Activated gamma-delta T cell treated with Interleukin-2 at 50 U/mL for 16 hours (primary cell): ENCODE measurements at places on chromosomes 3 and 15.
A peak's percentile ranks its signal among the peaks of the same experiment; 100 is the strongest.

DNA sequence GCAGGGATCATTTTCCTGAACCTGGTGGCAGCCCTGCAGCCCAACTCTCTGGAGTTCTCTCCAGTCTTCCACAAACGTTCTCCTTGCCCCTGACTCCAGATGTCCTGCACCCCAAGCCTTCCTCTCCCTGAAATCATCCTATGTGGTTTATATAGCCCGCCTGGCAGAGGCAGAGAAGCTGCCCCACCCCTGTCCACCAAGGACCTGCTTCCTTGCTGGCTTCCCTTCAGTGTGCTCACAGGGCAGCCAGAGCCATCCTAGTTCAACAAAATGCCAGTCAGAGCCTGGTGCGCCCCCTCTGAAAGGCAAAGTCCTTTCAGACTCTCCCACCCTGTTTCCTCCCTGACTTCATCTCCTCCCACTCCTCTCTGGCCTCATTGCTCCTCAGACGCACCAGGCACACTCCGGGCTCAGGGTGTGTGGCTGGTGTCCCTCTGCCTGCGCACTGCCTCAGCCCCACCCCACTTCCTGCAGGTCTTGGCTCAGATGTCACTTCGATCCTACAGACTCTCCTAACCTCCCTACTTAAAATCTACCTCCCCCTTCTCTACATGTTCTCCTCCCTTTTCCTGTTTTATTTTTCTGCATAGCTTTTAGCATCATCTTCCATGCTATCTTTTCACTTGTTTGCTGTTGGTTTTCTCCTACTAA lies 5.9 kb downstream of the KBTBD13 start:
- DNase-seq: no peak

DNA sequence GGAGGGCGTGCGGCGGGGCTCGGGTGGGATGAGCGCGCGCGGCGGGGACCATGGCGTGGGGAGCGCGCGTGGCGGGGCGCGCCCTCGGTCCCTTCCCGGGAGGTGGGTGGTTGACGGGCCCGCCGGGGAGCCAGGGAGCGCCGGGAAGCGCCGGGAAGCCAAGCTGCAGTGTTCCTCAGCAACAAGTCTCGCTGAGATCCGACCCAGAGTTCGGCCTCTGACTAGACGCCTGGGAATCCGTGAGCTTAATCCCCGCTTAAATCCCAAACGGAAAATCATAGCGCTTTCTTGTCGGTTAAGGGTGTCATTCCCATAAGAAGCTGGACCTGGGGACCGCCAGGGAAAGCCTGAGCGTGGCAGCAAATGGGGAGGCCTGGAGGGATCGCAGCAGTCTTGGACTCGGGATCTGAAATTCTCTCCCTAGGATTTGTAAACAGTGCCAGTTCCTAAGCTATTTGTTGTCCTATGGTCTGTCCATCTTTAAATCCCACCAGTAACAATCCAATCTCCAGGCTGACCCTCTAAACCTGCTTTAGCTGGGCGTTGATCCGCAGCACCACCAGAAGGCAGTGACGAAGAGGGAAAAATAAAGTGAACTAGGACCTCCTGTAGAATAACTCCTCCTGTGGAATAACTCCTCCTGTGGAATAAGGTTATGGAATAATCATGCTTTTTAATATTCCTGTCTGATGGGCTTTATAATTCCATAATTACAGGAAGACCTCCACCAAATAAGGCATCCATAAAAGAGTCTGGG lies 570 bp upstream of the NEDD4 start:
- no peak for DNase-seq

DNA sequence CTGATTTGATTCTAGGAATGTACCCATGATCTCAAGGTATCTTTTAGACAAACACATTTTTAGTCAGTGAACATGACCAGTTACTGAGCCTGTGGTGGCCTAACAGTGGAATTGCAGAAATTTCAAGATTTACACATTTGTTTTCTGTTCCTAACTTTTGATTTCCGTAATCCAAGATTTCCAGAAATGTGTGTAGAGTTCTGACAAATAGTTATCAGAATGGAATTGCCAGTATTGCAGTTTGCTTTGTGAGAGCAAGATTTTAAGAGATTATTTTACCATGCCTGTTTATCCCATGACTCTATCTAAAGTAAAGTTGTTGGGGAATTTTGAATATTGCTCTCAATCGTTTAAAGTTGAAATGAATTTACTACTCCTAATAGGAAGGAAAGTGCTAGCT lies 11.7 kb upstream of the UTS2B start:
- DNase-seq: no peak

- DNase-seq: no peak
Observed at GRCh38 chr15:27414168-27414870, 443.3 kb downstream of the GABRG3 start.

DNA sequence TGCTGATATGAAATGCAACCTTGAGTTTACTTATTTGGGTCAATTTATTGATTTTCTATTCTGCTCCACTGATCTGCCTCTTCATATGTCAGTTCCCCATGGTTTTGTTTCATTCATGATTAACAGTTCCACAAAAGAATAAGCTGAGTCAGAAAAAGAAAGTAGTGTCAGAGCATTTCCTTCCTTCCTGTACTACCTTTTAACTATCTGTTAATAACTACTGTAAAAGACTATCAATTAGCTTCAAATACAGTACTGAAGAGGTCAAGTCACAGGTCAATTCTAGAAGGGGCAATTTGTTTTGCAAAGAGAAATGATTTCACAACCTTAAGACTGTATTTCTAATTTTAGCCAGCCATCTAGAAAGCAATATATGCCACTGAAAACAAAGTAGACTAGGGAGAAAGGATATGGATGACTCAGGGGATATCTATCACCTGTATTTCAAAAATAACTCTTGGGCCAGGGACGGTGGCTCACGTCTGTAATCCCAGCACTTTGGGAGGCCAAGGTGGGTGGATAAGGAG lies 129.5 kb downstream of the TFDP2 start:
- no peak for DNase-seq

GRCh38 chr3:141000686-141001085 lies 50.5 kb upstream of the SPSB4 start:
- DNase-seq: no peak

DNA sequence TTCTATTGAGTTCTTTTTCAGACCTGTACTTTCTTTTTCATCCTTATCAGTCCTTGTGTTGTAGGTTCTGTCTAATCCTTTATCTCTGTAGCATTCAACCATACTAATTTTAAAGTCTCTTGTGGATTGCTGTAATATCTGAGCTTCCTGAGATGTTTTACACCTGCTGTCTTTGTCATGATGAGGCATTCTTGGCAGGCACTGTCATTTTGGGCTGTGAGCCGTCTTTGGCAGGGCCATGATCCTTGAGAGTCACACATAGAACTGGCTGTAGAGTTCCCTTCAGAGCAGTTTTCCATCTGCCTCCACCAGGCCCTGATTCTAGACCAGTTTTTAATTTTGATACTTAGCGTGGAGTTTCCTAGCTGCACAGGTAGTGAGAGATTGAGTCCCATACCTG lies 6.7 kb downstream of the EFCC1 start:
- no peak for DNase-seq

- peak; percentile 68 for DNase-seq
Observed at GRCh38 chr15:82298520-82298919, 35.9 kb downstream of the SAXO2 start.

- peak; percentile 16 for DNase-seq
Observed at GRCh38 chr15:39919748-39920509, at the start of gene GPR176. Gene GPR176 (minus strand): TSS chr15:39920266. CDS start chr15:39920026, 240 bp downstream.

- DNase-seq: no peak
Observed at GRCh38 chr3:100981164-100981911, 11.9 kb downstream of the ABI3BP start.

DNA sequence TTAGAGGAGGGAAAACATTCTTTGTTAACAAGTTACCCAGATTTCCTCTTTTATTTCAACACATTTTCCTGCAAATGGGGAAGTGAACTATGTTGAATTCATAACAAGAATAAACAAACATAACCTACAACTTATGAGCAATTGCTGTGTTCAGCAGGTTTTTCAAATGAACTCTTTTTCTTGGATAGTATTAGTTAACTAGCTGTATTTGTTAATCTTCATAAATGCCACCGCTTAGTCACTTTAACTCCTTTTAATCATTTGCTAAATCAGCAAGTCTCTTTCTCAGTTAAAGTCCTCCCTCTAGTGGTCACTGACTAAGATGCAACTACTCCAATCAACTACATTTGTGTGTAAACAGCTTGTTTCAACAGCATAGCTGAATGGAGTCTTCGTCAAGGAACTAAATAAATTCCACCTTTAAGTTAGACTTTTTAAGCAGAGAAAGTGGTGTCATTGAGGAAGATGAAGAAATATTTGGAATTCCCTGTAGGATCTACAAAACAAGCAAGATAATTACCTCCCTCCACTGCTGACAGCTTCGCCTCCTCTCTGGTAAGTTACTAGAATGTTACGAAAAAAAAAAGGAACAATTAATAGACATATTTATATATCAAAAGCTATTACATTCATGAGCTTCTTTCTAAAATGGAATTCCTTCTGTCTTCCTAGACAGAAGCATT lies 1122.0 kb downstream of the ROBO1 start:
- DNase-seq: no peak

- DNase-seq: no peak
Observed at GRCh38 chr3:168024537-168024941, 71.2 kb downstream of the GOLIM4 start.

DNA sequence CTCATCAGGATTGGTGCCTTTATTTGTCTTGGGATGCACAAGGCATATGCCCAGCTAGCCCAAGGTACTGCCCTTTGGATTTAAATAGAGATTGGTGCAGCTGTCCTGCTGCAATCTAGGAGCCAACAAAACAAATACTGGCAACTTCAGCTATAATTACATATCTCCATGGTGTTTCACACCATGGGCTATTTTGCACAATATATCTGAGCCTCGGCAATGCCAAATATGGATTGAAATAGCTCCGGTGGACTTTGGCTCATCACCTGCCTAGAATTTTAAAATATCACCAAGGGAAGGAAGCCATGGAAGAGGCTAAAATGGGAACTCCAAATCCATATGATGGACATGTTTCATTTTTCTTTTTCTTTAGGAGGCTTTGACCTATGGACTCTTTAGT lies 367.8 kb upstream of the UMPS start:
- DNase-seq: no peak

DNA sequence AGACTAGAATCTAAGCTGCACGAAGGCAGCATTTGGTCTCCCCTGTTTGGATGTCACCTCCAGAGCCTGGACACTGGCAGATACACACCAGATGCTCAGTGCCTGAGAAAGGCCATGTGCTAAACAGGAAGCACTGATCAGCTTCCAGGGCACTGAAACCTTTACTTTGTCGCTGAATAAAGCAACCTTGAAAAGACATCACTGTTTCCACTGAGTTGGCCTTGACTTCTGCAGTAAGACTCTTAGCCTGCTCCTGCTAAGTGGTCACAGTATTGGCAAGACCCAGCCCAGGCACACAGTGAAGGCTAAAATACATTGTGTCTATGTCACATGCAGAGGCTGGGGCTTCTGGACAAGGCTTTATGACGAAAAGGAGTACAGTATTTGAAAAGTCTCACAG lies 104.3 kb upstream of the ICE2 start:
- no peak for DNase-seq

- DNase-seq: no peak
Observed at GRCh38 chr3:43629257-43629656, 7.4 kb upstream of the ANO10 start.

DNA sequence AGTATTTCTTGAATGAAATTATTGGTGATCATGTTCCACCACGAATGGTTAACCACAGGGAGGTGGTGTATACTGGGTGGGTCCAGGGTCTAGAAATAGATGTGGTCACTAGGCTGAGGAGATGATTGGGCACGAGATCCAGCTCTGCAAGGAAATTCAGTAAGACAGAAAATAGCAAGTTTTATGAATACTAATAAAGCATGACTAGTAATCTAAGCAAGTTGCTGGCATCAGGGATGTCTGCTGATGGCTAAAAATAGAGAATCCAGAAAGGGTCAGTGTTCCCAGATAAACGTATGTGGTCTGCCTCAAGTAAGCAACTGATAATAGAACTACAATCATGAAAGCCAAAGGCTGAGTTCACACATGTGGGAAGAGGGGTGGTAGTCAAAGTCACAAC lies 108.3 kb upstream of the FRMD4B start:
- DNase-seq: no peak

DNA sequence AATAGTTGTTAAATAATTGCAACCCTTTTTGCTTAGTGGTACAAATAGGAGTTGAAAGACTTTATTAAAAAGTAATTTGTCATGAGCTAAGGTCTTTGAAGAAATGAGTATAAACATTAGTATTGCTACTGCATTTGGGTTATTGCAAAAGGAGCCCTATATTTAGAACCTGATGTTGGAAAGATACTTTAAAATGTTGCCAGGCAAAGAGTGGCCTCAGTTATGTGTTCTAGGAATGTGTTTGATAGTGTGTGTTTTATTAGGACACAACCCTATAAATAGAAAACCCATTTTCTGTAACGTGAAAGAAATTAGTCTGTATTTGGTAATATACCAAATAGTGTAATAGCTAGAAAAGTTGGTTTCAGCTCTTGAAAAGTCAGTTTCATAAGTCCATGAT lies 10.7 kb downstream of the VPS8 start:
- DNase-seq: no peak

DNA sequence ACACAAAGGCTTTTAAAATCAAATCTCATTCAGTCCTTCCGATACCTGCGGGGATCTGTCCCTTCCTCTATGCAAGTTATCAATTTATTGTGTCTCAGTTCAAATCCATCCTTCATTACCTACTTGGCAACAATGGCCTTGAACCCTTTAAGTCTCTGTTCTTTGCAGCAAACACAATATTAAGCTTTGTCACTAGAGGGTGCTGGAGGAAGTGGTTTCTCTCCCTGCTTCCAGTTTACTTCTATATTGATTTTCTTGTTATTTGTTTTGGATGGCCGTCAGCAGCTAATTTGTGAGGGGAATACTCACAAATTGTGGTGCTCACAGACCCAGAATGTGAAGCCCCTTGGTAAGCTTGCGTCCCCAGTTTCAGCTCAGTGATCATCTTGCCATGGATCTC lies 278.3 kb downstream of the FGF12 start:
- DNase-seq: no peak

- DNase-seq: no peak
Observed at GRCh38 chr15:27583651-27584050, 515.5 kb downstream of the OCA2 start.

DNA sequence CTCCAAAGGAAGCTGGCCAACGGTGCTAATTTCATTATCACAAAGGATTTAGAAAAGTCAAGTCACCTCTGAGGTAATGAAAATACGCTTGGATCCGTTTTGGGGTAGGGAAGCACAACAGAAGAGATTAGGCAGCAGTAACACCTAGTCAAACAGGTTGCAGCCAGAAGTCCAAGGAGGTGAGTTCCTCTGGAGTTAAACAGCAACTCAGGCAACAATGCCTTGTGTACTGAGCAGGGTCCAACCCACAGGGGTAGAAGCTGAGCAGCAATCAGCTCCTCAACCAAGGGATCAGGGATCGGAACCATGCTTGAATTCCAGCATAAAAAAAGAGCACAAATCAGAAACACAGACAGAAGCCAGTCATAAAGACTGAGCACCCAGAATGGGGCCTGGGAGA lies 88.1 kb upstream of the SPRED1 start:
- DNase-seq: no peak

- no peak for DNase-seq
Observed at GRCh38 chr3:62044874-62045411, 328.4 kb downstream of the FEZF2 start.

- DNase-seq: no peak
Observed at GRCh38 chr3:150602426-150603152, 532 bp upstream of the SELENOT start.

- DNase-seq: no peak
Observed at GRCh38 chr15:48915861-48916260, 37.9 kb downstream of the EID1 start.

- no peak for DNase-seq
Observed at GRCh38 chr3:21330293-21330692, 420.7 kb downstream of the ZNF385D start.

- no peak for DNase-seq
Observed at GRCh38 chr3:164791263-164791662, 287.0 kb downstream of the SI start.

- no peak for DNase-seq
Observed at GRCh38 chr3:46393554-46394434, 13.1 kb downstream of the CCR5AS start.
